ENCODE measurements at places on chromosomes 6 and 20.

- no peak for DNase-seq
These were observed 87.7 kb downstream of the PDE7B start for GRCh38 chr6:135939208-135939591.

DNA sequence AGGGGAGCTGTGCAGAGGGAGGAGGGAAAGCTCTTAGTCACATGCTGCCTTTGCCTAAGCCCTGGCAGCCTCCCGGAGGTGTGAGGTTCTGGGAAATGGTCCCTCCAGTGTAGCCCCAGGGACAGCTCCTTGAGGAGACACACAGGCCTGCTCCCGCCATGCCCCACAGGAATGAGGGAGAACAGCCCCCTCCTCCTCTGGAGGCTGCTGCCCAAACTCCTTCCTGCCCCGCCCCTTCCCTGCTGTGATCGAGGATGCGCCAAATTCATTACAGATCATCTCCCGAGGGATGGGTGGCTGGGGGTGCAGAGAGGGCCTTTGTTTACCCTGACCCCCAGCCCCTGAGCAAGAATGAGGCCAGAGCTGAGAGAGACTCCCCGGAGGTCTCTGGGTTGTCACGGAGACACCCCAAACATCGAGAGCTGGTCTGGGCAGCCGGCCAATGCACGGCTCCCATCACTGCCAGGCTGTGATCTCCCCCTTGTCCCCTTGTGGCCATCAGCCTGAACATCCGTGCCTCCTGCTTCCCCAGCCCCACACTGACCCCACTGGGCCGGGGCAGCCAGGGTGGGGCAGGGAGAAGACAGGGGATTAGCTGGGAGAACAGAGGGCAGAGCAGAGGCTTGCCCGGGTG, 8.4 kb downstream of the CYP21A2 start:
- no peak for DNase-seq

GRCh38 chr6:165010556-165011535, 298.6 kb downstream of the C6orf118 start:
- DNase-seq: no peak

- DNase-seq: no peak
These were observed 7.1 kb downstream of the SPINT3 start for GRCh38 chr20:45508068-45508886.

- no peak for DNase-seq
These were observed 130.1 kb downstream of the BCAS1 start for GRCh38 chr20:53940360-53940702.

- DNase-seq: no peak
These were observed 7.2 kb upstream of the LY6G5C start for GRCh38 chr6:31687860-31688693.

DNA sequence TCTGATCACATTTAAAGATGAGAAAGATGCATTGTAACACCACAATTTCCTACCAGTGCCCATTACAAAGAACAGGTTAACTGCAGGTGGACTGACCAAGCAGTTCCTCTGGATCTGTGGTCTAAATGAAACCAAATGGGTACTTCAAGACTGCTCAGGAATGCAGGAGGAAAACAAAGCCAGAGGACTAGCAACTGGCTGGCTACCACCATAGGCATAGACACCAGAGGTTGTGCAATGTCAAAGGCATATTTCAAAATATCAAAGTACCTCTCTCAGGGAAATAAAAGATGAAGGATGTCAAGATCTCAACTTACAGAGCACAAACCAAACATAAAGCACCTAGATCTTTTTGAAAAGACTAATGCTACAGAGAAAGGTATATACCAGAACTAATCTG, 65.5 kb downstream of the GMDS start:
- no peak for DNase-seq

- DNase-seq: no peak
These were observed 99.2 kb downstream of the NOL4L start for GRCh38 chr20:32485770-32486478.

DNA sequence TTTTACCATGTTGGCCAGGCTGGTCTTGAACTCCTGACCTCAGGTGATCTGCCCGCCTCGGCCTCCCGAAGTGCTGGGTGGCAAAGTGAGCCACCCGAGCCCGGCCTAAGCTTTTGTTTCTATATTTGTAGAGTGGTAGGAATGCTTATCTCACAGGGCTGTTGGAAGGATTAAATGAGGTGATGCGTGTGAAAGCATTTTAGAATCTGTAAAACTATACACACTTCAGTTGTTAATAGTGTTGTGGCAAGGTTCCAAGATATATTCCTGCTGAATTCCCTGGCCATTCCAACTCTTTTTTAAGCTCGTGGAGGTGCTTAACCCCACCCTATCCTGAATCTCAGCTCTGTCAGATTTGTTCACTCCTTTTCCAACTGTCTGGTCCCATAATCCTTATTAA, 89.9 kb upstream of the AKIRIN2 start:
- DNase-seq: no peak

- no peak for DNase-seq
These were observed 69.4 kb downstream of the BACH2 start for GRCh38 chr6:90227213-90227612.

DNA sequence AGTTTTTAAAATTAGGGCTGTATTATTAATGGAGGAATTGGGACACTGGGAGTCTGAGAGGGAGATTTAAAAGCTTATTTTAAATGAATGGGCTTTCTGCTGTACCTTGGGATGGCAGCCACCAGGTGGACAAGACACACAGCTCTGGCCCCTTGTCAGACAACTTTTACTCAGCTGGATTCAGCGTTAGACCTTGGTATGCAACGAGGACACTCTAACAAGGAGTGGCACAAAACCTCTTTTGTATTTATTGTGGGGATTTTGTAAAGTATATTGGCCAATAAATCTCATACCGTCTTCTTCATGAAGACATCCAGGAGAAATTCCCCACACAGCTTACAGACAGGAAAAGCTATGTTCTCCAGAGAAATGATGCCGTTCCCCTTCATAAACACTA, 105.7 kb downstream of the LCA5 start:
- no peak for DNase-seq

DNA sequence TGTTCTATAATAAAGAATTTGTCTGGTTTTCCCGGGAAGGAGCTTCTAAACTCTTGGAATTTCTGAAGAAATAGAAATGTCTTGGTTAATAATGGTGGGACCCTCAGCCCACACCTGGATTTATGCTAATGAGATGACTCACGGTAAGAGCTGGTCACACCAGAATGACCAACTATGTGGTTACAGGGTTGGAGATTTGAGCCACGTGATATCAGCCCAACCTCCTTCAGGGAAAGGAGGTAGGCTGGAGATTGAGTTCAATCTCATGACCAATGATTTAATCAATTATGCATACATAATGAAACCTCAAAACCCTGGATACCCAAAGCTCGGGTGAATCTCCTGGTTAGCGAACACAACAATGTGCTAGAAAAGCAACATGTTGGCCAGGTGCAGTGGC, 22.1 kb upstream of the CDKN1A start:
- no peak for DNase-seq

DNA sequence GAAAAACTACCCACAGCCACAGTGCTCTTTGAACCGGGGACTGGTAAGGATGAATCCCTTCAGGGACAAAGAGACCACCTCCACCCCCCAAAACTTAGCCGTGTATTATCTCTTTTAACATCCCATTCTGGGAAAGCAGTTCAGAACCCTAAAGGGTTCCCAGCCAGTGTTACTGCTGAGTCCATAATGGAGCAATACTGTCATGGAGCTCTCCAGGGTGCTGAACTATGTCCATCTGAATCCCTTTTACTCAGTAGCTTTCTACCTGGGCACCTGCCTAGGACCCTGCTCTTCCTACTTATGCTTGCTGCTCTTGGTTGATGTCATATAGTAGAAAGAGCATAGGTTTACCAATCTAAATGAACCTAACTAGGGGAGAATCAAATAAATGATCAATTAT, 22.3 kb upstream of the SAYSD1 start:
- no peak for DNase-seq

GRCh38 chr6:6474170-6474920, 114.2 kb upstream of the LY86 start:
- no peak for DNase-seq

DNA sequence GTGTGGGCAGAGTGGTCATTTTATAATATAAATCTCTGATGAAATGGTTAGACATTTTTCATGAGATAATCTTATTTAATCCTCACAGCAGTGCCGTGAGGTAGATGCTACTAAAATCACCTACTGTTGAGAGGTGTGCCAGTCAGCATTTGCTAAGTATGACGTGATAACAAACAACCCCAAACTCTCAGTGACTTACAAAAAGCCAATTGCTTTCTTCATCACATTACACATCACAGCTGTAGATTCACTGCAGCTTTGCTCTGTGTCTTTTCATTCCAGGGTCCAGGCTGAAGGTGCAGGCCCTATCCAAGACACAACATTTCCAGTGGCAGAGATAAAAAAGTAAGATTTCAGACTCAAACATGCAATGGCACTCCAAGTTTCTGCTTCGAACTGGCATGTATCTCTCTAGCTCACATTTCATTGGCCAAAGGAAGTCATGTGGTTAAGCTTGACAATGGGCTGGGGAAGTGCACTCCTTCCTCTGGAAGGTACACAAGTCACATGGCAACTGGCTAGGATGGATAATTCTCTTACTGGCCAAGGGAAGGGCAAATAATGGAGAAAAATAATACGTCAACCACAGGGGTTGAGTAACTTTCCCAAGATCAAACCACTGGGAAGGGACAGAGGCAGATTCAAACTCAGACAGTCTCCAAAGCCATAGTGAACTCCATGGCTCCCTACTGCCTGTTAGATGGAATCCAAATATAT, 69.5 kb upstream of the EPB41L1 start:
- no peak for DNase-seq

DNA sequence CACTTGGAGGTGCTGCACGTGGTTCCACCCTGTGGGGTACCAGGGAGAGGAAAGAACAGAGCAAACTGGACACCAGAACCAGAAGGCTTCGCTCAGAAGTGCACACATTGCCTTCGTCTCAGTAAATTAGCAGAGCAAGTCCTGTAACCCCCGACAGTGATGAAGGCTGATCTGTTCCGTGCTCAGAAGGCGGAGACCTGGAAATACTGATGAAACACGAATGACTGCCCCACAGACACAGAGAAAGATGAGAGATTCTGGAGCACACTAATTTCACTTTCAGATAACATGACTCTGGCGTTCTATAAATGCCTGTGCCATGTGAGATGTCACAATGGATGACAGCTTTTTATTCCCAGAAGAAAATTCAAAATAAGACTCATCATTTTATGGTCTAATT, 44.2 kb upstream of the CCR6 start:
- no peak for DNase-seq

DNA sequence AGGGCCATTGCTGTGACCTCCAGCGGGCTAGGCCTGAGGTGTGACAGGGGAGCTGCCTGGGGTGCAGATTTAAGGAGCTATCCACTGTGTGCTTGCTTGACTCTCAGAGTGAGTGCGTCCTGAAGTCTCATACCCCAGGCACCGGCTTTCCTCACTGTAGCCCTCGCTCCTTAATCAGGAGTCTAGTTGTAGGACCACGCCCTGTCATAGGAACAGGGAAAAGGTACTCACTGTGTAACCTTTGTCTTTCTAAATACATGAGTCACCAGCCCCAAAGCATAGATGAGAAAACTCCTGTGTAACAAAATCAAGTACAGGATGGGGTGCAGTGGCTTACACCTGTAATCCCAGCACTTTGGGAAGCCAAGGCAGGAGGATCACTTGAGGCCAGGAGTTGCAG, 141.7 kb downstream of the TMEM242 start:
- no peak for DNase-seq

DNA sequence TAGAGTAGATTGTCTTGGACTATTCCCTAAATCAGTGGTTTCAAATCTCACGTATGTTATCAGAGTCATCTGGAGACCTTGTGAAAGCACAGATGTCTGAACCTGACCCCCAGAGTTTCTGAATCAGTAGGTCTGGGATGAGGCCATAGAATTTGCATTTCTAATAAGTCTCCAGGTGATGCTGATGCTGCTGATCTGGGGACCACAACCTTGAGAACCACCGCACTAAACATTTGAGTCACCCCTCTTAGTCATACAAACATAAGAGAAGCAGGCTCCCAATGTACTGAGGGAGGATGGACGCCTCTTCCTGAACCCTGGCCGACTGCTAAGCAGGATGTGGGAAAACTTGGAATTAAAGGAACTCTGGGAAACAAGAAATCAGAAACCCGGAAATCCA, 187.8 kb upstream of the PRDM1 start:
- DNase-seq: no peak

DNA sequence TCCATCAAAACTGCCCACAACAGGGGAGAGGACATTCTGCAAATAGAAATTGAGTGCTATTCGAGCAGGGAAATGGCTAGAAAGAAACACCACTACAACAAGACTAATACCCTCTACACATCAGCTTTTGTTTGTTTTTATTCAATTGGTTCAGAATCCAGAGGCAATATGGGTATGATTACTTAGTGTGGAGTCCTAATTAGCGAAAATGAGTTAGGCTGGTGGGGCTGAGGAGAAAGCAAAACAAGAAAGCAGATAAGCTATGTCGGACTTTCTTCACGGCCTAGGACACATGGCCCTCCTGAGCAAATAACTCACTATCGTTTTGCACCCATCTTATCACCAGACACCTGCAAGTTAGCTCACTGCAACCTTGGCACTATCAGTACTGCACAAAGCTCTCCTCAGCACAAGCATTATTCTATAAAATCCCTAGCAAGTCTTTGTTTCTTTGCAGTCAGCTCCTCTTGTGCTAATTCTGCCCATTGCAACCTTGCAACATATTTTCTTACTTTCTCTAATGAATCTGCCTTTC, 31.3 kb upstream of the SH3BGRL2 start:
- no peak for DNase-seq

DNA sequence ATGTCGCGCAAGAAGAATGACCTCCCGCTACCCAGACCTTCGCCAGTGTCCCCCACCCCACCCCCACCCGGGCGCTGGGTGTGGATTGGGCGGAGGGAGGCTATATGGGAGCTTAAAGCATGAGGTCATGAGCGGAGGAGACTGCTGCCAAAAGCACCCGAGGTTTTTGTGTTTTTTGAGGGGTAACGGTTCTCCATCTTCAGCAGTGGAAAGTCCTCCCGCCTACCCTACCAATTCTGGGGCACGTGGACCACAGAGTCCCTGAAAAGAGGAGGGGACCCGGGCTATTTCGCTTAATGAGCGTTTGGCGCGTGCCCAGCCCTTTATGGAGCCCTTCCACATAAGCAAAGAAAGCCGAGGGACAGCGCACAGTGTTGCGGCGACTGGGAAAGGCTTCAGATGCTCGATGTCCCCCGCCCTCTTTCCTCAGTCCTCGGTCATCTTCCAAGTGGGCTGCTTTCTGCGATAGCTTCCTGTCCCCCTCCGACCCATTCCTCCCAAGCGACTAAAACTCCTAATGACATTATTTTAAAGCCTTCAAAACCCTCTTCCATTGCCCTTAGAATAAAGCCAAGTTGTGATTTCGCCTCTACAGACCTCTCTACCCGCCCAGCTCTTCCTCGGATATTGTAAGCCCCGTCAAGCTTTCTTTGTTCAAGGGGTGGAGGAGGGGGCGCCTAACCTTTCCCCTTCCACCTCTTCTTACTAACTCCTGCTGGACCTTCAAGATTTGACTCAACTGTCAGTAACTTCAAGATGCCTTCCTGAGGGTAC, 2.1 kb upstream of the TRERF1 start:
- no peak for DNase-seq
